Type B pancreatic cell (in vitro differentiated cells): ENCODE measurements at places on chromosomes 2 and 18.

DNA sequence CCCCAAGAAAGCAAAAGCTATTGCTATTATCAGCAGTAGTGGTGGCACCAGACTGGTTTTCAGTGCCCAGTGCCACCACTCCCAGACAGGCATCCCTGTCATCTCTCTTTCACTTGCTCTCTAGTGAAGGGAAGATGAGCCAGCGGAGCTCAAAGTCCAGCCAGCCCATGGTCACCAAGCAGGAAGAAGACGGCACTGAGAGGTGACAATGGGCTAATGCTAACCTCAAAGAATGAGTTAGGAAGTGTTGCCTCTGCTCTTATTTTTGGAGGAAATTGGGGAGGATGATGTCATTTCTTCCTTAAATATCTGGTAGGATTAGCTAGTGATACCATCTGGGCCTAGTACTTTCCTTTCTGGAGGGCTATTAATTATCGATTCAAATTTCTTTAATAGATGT is 1.7 kb downstream of the SP140 start:
- no peak for DNase-seq

GRCh38 chr18:37565101-37565976 is at the start of gene CELF4:
Gene CELF4 (minus strand): TSS chr18:37565798.
- no peak for DNase-seq

- no peak for DNase-seq
Measured at GRCh38 chr18:28062443-28062842, 114.5 kb downstream of the CDH2 start.

GRCh38 chr2:74843433-74843832 is 9.5 kb downstream of the HK2 start:
- no peak for DNase-seq

- peak; percentile 67 for DNase-seq
Measured at GRCh38 chr2:127208313-127208712, 11.8 kb downstream of the CYP27C1 start.

- no peak for DNase-seq
Measured at GRCh38 chr18:43393174-43393573, 115.9 kb upstream of the SYT4 start.

DNA sequence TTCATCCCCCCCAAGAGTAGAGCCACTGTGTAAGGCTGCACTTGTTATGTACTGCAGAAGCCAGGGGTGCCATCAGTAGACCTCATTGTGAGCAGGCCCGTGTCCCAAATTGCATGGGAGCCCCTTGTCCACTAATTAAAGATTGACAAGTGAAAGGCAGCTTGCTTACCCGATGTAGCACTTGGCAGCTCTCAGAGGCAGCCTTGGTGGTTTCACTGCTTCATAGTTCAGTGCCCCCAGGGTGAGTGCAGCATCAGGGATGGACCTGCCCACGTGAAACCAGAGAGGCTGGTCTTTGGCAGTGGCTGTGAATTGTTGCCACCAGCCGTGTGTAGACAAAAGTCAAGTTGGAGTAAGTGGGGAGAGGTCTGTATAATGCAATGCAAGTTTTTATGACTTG is 13.3 kb downstream of the TUBB6 start:
- no peak for DNase-seq

GRCh38 chr18:48342125-48342524 is 67.1 kb downstream of the ZBTB7C start:
- no peak for DNase-seq

DNA sequence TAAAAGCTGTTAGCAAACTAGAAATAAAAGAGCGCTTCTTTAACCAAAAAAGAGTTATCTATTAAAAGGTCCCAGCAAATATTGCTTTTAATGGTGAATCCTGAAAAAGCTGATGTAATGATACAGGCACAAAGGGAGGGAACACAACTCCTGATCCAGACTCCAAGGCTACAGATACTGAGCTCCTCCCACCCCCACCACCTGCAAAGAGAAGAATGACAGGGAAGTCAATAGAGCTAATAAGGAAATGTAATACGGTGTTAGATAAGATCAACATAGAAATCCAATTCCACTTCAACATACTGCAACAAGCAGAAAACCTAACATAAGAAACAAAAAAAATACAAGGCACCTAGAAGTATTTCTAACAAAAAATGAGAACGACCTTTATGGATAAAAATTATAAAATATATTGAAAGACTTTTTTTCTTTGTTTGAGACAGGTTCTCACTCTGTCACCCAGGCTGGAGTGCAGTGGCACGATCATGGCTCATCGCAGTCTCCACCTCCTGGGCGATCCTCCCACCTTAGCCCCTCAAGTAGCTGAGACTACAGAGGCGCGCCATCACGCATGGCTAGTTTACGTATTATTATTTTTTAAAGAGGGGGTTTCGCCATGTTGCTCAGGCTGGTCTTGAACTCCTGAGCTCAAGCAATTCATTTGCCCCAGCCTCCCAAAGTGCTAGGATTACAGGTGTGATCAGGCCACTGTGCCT is 192.2 kb downstream of the HDAC4 start:
- DNase-seq: no peak

GRCh38 chr2:84839851-84840250 is 41.0 kb downstream of the TRABD2A start:
- no peak for DNase-seq

- no peak for DNase-seq
Measured at GRCh38 chr2:231486851-231487596, 22.7 kb upstream of the NCL start.

- no peak for DNase-seq
Measured at GRCh38 chr18:8208716-8209115, 400.5 kb upstream of the RAB12 start.
